KG1 (cell line): ENCODE measurements at places on chromosomes 4 and X.

DNA sequence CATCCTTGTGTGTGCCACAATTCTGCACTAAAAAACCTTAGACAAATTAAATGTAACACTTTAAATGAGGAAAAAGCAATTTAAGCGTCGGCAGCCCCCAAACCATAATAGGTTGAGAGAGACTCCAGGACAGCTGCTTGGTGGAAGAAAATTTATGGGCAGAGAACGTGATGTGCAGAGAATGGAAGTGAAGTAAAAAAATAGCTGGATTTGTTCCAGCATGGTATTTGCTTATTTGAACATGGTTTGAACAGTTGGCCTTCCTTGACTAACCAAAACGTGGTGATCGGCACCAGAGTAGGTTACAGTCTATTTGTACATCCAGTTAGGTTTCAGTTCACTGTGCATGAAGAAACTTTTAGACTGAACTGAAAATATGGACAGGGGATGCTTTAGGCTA lies 343.0 kb upstream of the CPEB2 start:
- no peak for DNase-seq

- no peak for DNase-seq
Measured at GRCh38 chrX:49934148-49934547, 11.8 kb downstream of the CLCN5 start.

DNA sequence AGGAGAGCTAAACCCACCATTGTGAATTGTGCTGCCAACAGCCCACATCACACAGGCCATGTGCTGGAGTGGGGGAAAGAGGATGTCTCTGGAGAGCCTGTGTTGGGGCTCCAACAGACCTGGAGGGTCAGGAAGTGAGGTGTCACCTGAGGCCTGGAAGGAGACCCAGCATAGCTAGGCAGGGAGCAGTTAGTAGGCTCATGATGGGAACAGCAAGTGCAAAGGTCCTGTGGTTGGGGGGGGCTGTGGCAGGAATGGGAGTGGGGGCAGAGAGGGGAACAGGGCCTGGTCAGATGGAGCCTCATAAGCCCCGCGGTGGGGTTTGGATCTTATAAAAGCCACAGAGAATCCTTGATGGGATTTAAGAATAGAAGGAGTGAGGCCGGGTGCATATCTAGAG lies 35.9 kb upstream of the GPR78 start:
- no peak for DNase-seq

DNA sequence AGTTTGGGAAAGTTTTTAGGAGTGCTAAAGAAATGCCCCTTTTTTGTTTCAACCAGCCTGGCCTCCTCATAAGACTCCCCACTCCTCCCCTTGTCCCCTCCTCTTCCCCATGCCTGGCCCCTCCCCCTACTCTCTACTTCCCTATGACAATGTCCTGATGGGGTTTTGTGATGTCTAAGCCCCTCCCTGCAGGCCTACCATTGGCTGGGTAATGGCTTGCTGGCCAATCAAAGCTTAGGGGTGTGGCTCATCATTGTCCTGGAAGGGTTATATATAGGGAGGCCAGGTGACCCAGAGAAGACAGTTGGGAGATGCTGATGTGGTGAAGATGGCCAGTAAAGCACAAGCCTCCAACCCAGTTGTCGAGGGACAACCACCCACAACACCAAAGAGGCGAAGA lies 48.2 kb upstream of the PASD1 start:
- DNase-seq, result no peak

GRCh38 chr4:53123171-53123570 lies 242.7 kb downstream of the SCFD2 start:
- no peak for DNase-seq

GRCh38 chr4:166422475-166422874 lies 549.4 kb downstream of the TLL1 start:
- DNase-seq, result no peak

- DNase-seq, result peak; percentile 31
Measured at GRCh38 chrX:153926858-153927671, 1.0 kb upstream of the ARHGAP4 start.

- DNase-seq, result no peak
Measured at GRCh38 chrX:115030625-115031024, 13.2 kb upstream of the IL13RA2 start.

DNA sequence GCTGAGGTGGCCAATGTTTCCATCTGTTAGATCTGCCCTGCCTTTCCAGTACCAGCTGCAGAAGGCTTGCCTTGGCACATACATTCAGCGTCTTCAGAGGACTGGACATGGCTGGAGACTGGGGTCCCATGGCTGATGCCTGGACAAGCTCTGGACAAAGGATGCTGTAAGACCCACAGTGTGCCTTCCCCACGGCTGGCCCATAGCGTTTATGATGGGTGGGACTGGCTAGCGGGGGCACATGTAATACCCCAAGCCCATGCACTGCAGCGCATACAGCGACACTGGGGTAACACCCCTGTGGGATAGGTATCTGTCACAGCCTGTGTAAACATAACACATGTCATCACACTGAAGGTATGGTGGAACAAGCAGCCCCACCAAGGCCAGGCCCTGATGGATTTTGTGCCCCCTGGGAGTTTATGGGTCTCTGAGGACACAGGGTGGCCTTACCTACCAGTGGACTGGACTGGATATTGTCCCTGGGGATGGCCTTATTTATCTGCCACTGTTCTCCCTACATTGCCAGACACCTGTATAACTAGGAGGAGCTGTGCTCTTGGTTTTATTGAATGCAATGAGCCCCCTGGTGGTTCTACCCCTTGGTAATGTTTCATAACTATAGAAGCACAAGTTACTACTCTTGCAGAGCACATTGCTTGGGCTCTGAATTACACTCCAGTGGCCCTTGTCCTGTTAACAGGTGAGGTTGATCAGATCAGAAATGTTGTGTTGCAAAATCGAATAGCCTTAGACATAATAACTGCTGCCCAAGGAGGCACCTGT lies 34.3 kb upstream of the TACR3 start:
- DNase-seq, result no peak

GRCh38 chr4:117908306-117909207 lies 125.7 kb upstream of the NDST3 start:
- no peak for DNase-seq

- no peak for DNase-seq
Measured at GRCh38 chrX:625137-625691, 5.4 kb upstream of the SHOX start.

GRCh38 chr4:36183232-36183631 lies 61.1 kb downstream of the ARAP2 start:
- no peak for DNase-seq

GRCh38 chr4:184811526-184812198 lies 14.1 kb downstream of the ACSL1 start:
- DNase-seq, result no peak

DNA sequence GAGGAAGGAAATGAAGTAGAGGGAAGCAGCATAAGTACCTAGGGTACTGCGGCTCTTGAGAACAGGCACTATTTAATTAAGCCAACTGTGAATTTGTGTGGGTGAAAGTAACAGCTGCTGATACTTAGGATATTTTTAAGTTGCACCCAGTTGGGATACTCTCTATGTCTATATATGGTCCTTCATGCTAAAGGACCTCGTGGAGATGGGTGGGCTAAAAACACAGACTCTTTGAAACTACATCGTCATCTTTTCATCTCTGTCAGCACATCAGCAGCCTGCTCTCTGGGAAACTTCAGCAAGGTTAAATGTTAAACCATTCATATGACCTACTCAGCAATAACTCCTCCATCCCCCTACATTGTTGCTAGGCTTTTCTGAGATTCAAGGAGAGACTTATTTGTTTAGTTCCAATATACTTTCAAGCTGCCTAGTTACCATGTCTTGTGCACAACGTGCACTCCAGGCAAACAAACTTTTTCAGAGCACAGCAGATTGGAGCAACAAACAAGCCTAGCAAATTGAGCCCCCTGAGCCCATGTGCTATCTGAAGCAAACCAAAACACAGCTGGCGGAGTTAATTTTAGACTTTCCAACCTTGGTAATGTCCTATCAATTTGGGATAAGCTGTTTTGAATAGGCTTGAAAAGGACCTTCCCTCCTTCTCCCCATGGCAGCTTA lies 6.2 kb upstream of the MOB1B start:
- DNase-seq, result no peak

DNA sequence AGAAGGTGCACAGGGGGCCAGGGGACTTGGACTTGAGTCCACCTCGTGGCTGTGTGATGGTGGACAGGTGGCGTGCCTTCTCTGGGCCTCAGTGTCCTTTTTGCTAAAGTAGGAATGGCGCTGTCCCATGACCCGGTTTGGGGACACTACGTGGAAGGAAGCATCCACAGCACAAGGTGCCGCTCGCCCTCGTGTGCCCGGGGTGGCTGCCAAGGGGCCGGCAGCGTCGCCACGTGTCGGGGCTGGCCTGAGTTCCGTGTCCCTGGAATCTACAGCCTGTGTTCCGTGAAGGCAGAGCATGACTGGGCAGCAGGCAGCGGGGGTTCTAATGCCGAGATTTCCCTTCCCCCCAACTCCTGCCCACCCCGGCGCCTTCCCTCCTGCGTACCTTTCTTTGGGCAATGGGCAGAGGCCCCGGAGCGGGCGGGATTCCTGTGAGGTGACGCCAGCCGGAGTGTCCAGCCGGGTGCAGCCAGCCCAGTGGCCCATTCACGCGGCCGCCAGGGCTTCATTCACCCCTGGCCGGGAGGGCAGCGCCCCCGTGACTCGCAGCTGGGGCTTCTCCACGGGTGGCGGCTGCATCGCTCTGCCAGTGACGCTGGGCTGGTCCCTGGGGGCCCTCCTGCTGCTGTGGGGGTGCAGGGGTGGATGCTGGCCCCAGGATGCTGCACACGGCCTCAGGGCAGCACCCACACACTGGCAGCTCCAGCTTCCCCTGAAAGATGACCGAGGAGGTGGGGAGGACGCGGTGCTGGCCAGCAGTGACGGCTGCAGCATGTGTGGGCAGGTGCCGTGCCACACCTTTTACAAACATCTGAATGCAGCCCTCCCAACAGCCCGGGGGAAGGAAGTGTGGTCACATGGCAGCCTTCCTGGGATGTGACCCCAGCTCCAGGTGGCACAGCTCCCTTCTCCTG lies 21.2 kb downstream of the DOK7 start:
- no peak for DNase-seq

- no peak for DNase-seq
Measured at GRCh38 chrX:124332481-124333424, at the start of gene TEX13D. Gene TEX13D (plus strand): TSS chrX:124332660. CDS start chrX:124332918, 258 bp downstream.

DNA sequence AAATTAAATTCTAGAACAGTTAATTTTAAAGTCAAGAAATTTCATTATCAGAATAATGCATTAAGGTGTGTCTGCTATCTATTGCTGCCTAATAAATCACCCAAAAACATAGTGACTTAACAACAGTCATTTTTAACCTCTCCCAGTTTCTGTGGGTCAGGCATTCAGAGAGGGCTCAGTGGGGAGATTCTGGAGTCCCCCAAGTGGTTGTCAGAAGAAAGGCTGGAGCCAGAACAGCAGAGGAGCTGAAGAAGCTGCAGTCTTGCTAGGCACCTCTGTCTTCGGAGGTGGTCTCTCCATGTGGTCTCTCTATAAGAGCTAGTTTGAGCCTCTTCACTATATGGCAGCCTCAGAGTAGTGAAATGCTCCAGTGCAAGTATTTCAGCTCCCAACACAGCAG lies 9.3 kb upstream of the HOPX start:
- DNase-seq, result no peak

GRCh38 chrX:7112071-7112470 lies 35.4 kb upstream of the STS start:
- DNase-seq, result no peak

DNA sequence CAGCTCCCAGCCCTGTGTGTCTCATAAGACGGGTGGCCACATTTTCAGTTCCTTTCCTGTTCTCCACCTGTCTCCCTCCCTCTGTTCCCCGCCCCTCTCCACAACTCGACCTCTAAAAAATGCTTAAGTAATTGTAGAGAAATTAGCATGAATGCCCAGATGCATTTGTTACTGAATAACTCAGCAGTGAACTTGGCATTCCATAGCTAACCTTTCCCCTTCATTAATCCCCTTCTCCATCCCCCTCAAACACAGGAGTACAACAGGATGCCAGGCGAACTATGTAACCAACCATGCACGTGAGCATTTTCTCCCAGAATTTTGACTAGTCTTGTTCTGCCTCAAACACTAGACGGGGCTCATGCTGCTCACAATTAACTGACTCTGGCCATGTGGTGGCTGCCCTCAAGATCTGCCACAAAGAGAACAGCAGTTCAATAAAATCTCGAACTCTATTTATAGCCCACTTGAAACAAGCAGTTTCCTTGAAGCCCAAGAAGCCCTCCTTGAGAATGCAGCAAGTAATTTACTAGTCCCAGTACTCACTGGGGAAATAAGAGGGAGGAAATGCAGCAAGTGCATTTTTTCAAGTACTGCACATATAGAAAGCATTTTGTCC lies 351.2 kb downstream of the ARHGAP24 start:
- no peak for DNase-seq

DNA sequence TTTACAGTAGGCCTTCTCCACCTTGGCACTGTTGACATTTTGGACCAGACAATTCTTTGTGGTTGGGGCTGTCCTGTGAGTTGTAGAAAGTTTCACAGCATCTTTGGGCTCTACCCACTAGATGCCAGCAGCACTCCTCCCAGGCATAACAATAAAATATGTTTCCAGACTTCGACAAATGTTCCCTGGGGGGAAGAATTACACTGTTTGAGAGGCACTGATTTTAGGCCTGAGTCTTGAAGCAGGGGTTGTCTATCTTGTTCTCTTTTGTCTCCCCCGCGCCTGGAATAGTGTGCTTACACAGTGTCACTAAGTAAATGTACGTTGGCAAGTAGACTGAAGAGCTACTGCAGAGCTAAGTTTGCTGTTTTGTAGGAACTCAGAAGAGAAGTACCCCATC lies 254.4 kb upstream of the BOD1L1 start:
- no peak for DNase-seq

DNA sequence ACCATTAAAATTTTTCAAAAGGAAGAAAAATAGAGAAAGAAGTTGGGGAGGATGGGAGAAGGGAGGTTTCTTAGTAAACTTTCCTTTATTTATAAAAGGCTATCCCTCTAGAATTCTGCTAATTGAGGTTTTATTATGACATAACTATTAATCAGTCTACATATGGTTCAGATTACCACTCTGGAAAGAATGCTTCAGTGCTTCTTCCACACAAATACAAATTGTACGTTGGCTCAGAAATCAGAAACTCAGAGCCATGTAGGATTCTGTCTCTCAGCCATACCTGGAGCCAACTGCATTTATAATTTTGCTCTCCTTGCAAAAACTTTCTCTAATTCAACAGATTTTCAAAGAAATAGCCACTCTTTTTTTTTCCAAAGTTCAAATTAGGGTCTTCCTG lies 37.1 kb downstream of the SRPX start:
- no peak for DNase-seq
